ENCODE measurements at places on chromosomes 5 and 9.
A peak's percentile ranks its signal among the peaks of the same experiment; 100 is the strongest.

DNA sequence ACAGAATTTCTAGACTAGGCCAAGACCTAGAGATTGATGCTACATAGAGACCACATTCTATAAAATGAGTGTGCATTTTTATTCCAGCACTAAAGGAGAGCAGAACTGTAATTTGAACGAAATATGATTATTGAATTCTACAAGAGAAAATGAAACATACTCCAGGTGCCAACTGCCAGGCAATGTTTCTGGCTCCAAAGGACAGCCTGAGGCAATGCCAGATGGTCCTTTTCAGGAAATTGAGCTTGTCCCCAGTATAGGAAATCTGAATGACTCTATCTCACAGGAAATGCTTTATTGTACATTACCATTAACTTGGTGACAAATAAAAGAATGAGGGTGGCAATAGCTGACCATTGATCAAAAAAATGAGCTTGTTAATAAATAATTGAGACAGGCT is 28.8 kb upstream of the RASGRF2 start:
- DNase-seq = no peak

DNA sequence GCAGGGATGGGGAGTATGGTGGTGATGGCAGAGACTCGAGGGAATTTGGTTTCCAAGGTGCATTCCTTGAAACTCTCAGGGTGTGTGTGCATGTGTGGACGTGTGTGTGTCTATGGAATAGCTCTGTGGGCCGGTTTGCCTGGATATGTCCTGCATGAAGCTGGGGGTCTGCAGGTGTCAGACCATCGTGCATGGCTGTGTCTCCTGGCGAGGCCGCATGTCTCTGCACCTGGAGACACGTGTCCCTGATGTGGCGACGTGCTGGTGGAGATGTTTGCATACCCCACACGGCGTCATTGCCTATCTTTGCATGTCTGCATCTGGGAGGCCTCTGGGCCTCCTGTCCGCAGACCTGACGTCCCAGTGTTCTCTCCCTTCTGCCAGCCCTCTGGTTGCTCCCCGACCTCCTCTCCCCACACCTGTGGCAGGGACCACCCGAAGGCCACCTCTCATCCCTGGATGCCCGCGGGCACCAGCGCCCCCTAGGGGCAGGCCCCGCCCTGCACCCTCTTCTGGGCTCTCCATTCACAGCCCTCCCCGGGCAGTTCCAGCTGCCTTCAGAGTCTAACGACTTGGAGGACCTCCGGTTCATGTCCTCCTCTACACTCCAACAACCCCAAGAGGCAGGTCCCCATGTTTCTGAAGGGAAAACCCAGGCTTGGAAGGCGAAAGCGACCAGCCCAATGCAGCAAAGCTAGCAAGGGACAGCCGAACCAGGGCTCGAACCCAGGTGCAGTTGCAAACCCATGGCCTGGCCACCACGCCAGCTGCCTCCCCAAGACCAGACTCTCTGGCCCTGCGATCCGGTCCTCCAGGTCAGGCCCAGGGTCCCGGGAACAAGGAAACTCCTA is 88.6 kb downstream of the LMX1B start:
- DNase-seq = no peak

DNA sequence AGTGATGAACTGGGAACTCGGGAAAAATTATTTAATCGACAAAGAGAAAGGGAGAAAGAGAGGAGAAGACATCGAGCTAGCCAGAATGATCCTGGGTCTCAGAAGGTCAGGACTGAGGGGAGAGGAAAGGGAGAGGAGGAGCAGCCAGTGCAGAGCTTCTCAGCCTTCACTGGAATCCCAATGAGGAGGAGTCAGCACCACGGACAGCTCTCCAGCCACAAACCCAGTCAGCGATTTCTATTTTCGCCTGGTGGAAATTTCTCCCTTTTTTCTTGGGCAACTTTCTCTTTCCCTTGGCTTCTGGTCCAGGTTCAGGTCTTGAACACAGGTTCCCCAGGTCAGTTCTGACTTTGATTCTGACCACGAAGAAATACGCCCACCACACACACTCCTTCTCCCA is 1.6 kb upstream of the BRINP1 start:
- DNase-seq = no peak

DNA sequence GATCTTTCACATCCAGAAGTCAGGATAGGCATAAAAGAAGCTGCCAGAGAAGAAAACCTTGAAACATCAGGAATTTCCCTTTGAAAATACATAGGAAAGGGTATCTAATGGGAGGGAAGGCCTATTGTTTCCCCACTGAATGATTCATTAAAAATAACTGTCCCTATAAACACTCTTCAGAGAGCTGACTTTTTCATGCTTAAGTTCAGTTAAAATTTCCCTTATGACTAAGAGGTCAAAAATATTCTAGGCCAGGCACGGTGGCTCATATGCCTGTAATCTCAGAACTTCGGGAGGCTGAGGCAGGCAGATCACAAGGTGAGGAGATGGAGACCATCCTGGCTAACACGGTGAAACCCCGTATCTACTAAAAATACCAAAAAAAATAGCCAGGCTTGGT is 499.5 kb downstream of the ENC1 start:
- no peak for DNase-seq

- no peak for DNase-seq
These were observed 774.5 kb upstream of the RGMB start for GRCh38 chr5:97998941-97999340.

GRCh38 chr9:137611623-137612609 is 6.4 kb downstream of the ARRDC1 start:
- peak; percentile 82 for DNase-seq

DNA sequence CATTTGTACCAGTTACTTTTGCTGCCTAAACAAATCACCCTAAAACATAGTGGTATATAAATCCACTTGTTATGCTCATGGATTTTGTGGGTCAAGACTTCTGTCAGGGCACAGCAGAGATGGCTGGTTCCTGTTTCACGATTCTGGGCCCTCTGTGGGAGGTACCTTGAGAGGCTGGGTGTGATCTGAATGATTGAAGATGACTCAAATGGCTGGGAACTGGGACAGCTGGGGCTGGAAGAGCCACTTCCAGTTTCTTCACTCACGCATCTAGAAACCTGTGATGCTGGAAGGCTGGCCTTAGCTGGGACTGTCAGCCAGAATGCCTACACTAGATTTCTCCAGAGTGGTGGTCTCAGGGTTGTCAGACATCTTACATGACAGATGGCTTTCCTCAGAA is 88.1 kb downstream of the KIF4B start:
- DNase-seq = no peak

- no peak for DNase-seq
These were observed 26.2 kb upstream of the ACOT12 start for GRCh38 chr5:81420039-81420667.

GRCh38 chr9:21751998-21752397 is 50.4 kb upstream of the MTAP start:
- no peak for DNase-seq

DNA sequence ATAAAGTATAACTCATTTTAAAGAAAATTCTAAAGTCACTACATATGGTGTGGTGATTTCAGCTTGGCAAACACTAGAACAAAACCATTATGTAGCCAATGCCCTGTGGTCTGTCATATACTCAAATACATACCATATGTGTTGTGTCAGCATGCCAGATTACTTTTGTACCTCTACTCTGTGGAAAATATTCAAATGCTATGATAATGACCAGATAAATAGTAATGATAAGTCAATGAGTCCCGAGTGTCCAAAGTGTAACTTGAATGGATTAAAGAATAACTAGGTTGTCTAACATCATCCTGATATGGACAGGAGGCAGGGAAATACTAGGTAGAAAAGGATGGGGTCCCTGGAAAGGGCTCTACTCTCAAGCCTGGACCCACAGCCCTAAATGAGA is 58.0 kb upstream of the IL6ST start:
- no peak for DNase-seq

DNA sequence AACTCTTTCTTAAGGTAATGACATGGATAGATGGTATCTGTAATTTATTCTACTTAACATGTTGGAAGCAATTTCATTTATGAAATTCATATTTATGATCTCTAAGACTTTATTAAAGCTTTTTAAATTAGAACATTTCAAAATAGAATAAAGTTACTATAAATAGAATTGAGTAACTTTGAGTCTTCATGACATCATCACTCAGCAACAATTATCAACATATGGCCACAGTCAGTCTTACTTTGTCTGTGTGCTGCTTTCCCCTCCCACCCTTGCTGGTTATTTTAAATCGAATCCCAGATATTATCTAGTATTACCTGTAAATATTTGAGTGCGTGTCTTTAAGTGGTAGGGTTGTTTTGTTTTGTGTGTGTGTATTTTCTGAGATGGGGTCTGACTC is 65.2 kb downstream of the IPO11 start:
- DNase-seq = no peak

Data from NCI-H510A (cell line).